LNCaP clone FGC (cell line): ENCODE measurements at places on chromosomes 11 and 22.

- DNase-seq = no peak
These were observed 21.7 kb downstream of the KIAA0930 start for GRCh38 chr22:45218976-45219375.

- DNase-seq = no peak
These were observed 2.6 kb downstream of the KLHDC7B start for GRCh38 chr22:50548040-50548920.

- DNase-seq = peak; percentile 96
These were observed 100.0 kb upstream of the NNMT start for GRCh38 chr11:114195981-114196731.

DNA sequence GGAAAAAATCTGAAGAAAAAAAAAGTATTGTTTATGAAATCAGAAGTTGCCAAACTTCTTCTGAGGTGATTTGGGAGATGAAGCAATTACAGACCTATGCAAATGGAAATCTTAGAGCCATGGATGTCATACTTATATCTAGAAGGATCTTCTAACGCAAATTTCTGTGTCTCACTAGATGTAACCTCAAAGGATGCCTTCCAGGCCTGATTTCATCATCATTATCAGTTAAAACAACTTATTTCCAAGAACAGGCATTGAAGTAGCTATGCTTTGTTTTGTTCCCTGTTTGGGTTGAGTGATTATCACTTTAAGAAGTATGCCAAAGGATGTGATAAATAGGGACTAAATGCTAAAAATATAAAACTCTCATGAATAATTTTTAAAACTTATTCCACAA, 43.9 kb upstream of the ANGPTL5 start:
- DNase-seq = no peak

GRCh38 chr11:64098318-64098831, 62.6 kb downstream of the FLRT1 start:
- DNase-seq = no peak

GRCh38 chr11:12149672-12150225, 39.4 kb downstream of the MICAL2 start:
- DNase-seq = no peak

DNA sequence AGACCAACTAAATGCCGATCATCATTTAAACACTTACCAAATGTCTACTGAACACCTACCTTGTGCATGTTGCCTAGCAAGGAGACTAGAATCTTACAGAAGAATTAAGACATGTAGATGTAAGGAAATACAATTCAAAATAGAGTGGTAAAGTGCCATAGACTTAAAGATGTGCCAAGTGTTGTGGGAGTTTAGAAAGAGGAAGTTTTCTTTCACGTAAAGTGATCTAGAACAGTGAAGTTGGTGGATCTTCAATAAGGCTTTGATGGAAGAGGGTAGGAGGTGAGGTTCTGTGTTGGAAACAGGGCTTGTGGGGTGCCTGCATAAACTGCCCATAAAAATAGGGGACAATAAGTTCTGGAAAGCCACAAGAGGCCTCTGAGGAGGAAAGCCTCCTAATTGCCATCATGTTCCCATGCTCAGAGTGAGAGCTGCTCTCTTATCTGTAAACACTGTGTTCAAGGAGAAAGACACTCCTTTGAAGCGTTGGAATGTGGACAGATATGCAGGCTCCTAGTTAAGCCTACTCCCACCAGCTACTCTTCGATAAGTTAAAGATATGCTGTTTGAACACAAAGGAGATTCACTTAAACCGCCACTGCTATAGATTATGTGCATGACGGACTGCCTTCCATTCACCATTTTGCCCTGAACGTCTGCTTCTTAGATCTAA, 66.7 kb downstream of the HSD17B12 start:
- no peak for DNase-seq

DNA sequence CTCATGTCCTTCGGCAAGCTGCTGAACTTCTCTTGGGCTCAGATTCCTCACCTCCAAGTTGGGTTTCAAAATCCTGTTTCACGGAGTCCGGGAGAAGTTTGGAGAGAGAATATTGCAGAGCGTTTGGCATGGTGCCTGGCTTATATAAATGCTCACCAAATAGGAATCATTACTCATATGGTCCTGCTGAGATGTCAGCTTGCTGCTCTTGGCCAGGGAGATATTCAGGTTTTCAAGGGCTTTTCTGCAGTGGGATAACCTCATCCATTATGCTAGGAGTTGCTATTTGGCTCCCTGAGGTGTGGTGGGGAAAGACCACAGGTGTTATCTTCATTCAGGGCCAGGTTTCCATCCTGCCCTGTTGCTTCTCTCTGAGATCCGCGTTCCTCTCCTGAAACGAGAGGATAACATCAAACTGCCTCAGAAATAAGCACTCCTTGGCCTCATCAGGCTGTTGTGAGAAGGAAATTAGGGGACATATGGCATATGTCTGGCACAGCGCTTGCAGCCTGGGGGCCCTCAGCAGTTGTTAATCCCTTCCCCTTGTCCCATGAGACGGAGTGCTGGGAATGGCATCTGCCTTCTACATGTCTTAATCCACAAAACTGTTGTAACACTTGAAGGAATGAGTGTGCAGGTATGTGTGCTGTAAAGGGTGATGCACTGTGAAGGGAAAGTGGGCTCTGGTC, 29.9 kb upstream of the ACER3 start:
- DNase-seq = no peak

- DNase-seq = no peak
These were observed at the start of gene PLAAT4 for GRCh38 chr11:63536669-63537292. PLAAT4 (plus strand) TSS chr11:63536808; CDS start chr11:63536869, 61 bp downstream.

GRCh38 chr11:73585834-73586575, 11.9 kb downstream of the FAM168A start:
- DNase-seq = no peak

DNA sequence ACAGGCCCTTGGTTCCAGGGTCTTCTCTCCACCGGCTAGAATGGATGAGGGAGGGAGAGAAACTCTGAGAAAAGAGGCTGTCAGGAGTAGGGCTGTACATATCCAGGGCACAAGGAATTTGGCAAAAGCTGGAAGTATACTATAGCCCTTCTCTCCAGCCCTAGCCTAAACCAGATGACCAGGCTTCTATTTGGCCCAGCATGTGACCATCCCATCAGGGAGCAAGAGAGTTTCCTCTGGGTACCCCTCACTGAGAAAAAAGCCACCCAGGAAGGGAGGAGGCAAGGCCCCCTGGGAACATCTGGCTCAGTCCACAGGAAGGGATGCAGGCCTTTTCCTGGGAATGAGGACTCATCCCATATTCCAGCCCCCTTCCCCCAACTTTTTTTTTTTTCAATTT, 8.3 kb downstream of the CD44 start:
- DNase-seq = no peak

DNA sequence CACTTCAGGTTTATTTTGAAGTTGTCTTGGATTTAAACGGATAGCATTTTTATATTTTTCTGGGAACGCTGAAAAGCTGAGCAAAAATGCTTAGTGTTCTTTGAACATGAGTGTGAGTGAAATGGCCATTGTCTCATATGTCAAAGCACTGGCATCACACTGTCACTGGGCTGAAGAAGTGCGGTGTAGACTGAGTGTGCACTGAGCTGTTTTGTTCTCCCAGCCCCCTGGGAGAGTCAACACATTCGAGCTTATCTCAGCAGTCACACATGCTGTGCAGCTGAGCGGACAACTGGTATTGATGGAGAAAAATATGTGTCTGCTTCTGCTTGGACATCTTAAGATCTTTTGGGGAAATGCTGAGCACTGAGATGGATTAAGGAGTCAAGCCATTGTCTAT, 90.8 kb downstream of the TECTA start:
- no peak for DNase-seq

DNA sequence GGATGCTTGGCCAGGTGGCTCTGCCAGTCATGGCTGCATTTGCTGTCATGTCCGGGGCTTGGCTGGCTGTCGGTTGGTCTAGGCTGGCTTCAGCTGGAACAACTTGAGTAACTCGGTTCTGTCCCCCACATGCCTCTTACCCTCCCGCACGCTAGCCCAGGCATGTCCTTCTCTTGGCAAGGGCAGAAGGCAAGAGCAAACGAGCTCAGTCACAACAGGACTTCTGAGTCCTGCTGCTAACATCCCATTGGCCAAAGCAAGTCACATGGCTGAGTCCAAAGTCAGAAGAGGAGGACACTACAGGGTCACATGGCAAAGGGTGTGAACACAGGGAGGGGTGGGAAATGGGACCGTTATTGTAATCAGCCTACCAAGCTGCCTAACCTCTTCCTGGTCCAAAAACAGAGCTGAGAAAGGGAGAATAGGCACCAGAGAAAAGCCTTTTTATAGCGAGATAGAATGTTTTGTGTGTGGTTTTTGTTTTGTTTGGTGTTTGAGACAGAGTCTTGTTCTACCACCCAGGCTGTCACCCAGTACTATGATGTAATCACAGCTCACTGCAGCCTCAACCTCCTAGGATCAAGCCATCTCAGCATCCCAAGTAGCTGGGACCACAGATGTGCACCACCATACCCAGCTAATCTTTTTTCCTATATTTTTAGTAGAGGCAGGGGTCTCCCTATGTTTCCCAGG, 81.9 kb downstream of the MN1 start:
- DNase-seq = no peak

DNA sequence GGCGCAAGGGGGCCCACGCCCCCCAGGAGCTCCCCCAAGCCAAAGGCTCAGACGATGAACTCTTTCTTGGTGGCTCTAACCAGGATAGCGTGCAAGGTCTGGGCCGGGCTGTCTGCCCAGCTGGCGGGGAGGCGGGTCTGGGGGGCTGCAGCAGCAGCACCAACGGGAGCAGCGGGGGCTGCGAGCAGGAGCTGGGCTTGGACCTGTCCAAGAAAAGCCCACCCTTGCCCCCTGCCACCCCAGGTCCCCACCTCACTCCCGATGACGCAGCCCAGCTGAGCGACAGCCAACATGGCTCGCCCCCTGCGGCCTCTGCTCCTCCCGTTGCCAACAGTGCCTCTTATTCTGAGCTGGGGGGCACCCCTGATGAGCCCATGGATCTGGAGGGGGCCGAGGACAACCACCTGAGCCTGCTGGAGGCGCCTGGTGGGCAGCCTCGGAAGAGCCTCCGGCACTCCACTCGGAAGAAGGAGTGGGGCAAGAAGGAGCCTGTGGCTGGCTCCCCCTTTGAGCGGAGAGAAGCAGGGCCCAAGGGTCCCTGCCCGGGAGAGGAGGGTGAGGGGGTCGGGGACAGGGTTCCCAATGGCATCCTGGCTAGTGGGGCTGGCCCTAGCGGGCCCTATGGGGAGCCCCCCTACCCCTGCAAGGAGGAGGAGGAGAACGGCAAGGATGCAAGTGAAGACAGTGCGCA, 21.6 kb upstream of the TMEM191C start:
- DNase-seq = no peak

GRCh38 chr11:1255151-1255550, 32.3 kb downstream of the MUC5B start:
- no peak for DNase-seq

DNA sequence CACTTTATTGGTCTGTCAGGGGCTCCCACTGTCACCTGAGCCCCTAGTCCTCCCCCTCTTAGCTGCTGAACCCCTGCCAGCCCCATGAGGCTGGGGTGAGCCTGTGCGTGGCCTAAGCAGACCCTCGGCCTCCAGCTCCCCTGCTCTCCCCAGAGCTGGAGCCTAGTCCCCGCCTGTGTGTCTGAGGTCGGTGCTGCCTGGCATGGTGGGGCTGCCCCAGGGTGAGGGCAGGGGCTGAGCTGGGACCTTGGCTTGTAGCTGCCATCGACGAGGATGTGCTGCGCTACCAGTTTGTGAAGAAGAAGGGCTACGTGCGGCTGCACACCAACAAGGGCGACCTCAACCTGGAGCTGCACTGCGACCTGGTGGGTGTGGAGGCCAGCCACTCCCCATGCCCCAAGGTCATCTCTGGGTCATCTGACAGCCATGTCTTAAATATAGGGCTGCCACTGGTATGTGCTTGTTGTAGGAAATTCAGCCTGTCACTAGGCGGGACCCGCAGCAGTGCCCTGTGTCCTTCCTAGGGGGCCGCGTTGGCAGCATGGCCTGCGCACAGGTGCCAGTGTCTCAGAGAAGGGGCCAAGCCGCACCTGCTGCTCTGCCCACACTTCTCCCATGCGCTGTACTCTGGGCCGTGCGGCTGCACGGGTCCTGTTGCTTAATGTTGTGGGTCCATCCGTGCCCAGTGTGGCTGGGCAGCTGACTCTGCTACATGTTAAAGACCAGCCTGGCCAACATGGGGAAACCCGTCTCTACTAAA, 21.0 kb downstream of the PPIL2 start:
- DNase-seq = no peak

DNA sequence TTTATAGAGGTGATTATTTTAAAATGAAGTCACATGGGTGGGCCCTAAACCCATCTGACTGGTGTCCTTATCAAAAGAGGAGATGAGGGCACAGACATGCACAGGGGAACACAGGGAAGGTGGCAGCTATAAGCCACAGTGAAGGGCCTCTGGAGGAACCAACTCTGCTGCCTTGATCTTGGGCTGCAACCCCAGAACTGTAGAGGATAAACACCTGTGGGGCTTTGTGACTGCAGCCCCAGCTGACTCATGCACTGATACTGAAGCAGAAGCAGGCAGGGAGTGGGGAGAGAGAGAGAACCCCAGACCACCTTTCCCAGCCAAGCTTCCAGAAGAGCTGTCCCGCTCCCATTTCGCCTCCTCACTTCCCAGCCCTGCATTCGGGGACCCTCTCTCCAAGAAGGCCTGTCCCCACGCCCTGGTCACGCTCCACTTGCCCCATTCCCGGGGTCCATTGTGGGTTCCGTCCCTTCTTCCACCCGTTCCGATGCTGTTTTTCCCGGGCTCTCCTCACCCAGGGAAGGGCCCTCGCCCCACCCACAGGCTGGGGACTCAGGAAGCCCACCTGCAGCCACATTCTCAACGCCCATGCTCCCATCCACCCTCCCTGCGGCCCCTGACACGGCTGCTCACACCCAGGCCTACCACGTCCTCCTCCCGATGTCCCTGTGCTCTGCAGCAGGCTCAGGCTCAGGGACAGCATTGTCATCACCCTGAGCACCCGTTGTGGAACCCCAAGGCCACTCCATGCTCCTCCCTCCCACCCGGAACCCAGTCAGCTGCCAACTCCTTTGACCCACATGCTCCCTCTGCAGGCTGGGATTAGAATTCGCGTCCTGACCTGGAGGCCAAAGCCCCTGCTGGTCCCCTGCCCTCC, 90.8 kb upstream of the SHANK2 start:
- peak; percentile 17 for DNase-seq

DNA sequence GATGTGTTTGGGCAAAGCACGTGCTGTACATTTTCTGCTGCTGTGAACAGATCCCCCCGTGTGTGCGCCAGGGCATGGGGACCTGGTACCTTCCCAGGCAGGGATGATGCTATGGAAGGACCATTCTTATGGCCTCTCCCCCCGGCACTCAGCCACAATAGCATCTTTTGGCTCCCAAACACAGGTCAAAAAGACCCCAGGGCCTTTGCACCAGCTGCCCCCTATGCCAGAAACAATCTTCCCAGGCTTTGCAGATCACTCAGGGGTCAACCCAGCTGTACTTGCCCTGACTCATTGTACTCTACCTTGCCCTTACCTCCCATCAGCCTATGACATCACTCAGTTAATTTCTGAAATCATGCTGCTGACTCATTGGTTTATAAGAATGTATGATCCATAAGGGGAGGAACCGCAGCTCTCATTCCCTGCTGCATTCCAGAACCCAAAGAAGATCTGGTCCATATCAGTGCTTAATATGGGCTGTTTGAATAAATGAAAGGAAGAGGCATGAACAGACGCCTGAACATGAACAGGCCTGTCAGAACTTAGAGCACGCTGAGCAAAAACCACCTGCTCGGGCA, 100.7 kb downstream of the CELSR1 start:
- no peak for DNase-seq
